ENCODE measurements at places on chromosomes 3 and 15.

- no peak for DNase-seq
Observed at GRCh38 chr3:113152849-113153248, 58.5 kb upstream of the BOC start.

DNA sequence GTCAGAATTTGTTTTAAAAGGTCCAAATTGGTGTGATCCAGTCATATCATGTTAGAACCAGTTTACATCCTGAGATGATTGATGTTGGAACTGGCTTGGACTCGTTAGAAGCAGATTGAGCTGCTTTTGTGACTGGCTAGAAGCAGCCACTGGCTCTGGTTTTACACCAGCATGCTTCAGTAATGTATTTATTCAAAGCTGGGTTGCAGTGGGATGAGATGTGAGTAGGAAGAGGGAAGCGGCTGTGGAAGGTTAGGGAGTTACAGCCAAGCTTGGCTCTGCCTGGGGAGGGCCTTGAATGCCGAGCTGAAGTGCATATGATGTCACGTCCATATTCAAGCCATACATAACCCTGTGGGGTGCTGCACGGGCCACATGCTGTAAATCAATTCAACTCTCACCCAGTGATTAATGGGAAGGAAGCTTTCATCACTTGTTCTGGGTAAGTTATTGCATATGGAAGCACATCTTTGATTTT, 104.0 kb upstream of the SMAD3 start:
- no peak for DNase-seq

DNA sequence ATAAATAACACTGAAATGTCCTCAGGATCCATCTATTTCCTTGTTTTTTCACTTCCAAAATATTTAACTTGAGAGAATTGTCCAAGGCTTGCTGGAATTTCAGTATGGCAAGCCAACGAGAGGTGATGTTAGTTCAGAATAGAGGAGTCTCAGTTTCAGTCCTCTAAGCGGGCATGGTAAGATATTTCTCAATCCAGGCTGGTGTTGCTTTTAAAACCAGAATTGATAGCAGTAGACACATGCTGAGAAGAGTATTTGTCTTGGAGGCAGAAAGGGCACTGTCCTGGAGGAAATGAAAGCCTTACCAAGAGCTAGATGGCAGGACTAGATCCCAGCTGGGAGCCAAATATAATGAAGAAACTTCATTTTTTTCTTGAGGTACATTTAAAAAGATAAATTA, 23.1 kb downstream of the PHLDB2 start:
- DNase-seq: no peak

DNA sequence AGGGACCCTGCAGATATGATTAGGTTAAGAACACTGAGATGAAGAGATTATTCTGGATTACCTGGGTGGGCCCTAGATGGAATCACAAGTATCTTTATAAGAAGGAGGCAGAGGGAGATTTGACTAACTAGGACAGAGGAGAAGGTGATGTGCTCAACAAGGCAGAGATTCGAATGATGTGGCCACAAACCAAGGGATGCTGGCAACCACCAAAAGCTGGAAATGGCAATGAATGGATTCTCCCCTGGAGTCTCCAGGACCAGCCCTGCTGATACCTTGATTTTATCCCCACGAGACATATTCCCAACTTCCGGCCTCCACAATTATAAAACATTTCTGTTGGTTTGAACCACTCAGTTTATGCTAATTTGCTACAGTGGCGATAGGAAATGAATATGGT, 42.9 kb downstream of the RGMA start:
- DNase-seq: no peak

DNA sequence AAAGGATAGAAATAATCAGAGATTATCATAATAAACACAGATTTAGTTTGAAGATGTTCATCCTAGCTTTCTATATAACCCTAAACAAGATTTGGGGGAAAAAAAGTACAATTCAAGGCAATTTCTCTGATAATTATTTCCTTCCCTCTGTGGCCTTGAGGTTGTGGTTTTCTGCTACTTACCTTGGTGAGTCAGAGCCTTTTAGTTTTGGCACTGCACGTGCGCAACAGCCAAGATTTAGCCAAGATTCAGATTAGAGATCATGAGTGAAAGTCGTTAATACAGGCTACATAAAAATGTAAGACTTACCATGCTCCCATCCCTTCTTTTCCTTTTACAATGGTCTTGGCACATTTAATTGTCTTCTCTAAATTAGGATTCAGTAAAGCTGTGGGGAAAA, 6.7 kb downstream of the LYZL4 start:
- no peak for DNase-seq

DNA sequence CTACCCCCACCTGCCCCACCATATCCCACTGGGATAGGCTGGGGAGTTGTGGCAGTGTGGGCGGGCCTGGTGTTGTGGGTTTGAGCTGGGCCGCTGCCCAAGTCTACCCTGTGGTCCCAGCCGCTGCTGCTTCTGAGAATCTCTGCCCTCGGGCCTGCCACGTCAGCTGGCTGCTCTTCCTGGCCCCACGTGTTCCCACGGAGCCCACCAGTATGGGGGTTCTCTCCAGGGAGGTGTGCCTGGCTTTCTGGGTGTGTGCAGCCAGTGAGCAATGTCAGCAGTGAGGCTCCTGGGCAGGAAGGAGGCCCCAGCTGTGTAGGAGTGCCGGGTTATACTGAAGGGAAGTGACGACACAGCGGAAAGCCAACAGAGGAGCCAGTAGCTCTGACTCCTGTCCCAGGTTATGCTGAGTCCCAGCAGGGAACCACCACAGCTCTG, 10.5 kb downstream of the GNAI2 start:
- DNase-seq: peak; percentile 88

DNA sequence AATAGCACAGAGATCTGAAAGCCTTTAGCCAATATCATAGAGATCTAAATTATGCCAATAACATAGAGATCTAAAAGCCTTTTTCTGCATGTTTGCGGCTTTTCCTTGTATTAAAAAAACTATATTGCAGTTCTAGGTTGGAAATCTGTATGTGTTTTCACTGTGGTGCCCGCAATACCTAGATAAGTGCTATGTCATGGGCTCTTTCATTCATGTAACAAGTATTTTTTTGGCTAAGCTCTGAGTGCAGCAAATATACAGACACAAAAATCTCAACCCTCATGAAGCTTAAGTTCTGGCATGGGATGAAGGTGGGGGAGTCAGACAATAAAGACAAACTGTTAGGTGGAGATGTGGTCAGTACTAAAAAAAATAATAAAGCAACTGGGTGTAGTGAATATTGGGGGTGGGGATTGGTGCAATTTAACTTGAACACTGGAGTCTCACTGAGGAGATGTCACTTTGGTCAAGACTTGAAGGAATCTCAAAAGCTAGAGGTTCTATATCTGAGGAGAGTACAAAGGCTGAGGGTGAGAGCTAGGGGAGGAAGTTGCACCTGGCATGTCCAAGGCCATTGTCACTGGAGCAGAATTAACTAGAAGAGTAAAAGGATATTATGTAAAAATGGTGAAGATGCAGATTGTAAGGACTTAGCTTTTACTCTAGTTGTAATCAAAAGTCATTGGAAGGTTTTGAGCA, 973 bp downstream of the BUB1B start:
- DNase-seq: no peak

DNA sequence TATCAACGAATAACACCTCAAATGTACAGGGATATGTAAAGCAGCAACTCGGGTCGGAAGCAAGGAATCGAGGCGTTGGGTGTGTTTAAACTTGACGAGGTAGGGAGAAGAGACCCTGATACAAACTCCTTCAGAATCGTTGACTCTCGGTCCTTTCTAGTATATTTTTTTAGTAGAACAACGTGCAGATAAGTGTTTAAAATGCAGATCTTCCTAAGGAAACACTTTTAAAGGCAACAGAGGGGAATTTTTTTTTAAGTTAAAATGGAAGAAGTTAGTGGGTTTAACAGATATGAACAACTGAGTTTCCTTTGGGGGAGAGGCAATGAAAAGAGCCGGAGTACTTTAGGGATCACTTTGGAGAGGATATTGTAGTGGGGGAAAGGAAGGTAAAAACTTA, 1.1 kb upstream of the KPNA4 start:
- no peak for DNase-seq

DNA sequence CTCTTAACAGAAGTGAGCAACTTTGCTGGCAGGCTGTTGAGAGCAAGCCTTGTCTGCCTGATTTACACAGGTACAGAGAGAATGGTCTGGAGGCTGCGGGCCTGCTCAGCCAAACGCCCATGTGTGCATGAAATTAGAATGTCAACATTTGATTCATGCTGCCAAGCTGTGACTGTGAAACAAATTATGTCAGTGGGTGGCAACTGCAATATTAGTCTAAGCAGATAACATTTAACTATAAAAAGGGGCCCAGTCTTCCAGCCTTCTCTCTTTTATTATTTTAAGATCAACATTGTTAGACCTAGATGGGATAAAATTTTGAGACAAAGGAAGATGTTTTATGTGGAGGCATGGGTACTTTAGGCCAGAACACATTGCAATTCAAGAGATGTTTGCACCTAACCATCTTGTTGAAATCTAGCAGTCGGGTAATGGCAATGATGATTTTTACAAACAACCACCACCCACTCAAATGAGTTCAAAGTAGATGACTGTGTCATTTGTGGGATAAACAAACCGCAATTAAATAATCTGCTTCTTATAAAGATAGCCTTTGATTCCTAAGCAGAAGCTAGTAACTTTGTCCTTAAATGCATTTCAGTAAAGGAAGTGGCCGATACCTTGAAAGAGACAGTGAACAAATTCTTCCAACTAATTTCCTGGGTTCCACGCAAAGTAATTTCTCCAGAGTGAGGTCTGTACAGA, 70.2 kb downstream of the FOXB1 start:
- DNase-seq: no peak

DNA sequence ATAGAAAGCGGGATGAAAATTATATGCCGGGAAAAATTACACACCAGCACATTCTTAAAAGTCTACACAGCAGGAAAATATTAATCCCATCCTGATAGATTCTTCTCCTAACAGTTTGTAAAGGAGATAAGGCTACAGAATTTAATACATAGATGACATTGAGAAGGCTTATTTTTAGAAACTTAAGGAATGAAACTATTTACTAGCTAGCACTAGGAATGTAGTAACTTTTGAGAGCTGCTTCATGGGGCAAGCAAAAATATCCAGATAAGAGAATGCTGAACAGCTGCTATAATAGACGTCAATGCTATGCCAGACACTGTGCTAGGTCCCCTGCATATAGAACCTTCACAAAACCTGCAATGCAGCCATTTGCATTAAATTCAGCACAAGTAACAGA, 912.7 kb upstream of the NR2F2 start:
- no peak for DNase-seq

DNA sequence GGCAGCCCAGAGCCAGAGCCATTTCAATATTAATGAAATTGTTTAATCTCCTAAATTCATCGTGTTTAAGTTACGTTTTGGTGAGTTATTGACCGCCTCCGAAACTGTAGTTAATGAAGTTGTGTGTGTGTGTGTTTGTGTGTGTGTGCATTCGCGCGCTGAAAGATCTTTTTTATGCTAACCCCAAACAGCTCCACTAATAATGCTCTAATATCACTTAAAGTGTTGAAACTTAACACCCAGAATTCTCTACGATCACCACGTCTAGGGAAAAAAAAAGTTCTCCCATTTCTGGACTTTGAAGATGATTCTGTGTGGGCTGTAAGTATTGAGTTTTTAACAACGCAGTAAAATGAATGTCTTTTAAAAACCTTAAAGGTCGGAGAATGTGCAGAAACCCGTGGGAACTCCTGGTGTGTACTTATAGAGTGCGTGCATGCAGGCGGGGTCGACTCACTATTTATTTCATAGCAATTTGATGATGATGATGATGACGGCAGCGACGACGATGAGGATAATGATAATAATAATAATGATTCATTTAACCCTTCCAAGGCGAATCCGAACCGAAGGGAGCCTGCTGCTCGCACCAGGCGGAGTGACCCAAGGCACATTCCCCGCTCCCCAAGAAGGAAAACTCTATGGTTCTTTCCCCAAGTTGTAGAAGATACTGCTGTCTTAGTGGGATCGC, 1.4 kb upstream of the FOXB1 start:
- DNase-seq: no peak

DNA sequence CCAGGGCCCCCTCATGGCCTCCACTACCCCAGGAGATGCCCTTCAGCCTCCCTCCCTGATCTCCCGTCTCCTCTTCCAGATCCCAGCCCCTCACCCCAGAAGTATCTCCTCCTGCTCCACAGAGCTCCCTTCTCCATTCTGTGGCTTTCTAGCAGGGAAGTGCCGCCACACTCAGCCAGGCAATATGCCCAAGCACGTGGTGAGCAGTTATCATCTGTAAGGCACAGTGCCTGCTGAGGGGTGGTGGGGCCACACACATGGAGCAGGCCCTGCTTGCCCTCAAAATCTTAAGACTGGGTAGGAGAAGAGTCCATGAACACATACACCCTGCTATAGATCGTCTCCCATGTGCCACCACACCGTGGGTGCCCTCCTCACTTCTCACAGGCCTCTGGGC, 2.4 kb upstream of the PHGR1 start:
- no peak for DNase-seq

- DNase-seq: no peak
Observed at GRCh38 chr3:60650171-60650570, 601.1 kb downstream of the FHIT start.

DNA sequence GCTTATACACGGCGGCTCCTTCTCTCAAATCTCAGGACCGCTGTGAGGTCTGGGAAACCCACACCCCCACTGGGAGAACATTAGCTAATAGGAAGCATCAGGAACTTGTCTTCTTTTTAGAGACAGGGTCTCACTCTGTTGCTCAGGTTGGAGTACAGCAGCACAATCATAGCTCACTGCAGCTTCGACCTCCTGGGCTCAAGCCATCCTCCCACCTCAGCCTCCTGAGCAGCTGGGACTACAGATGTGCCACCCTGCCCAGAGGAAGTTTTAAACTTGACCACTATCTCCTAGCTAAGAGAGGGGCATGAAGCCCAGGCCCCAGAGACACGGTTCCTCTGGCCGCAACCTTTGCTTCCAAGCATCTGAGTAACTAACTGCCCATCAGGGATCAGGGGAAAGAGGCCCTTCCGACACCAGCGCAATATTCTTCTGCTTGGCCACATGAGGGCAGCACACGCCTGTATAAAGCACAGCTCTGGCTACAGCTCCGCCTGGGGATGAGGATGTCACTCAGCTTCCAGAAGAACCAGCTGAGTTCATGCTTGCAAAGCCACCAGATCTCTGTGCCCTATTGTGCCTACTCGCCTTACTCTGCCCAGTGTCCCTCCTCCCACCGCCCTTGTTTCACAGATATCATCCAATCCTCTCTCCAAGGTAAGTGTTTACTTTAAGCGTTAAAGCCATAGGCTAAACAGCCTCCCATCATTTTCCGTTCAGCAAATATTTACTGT, 57.6 kb upstream of the SLC6A11 start:
- peak; percentile 51 for DNase-seq
